Lung (tissue), 17 donors: ENCODE measurements at places on chromosomes 6 and 20.

GRCh38 chr6:112203577-112204349 lies 50.6 kb downstream of the LAMA4 start:
- H3K27me3 ChIP-seq, result no peaks in the 10 kb centered on the region
- H3K27ac ChIP-seq, result peak overlapping the region; percentile 66
- no peak overlapping the region for H3K4me3 ChIP-seq
- peak; percentile 39 for DNase-seq

GRCh38 chr6:28446818-28447511 lies 3.7 kb upstream of the ZSCAN23 start:
- no peaks in the 10 kb centered on the region for H3K36me3 ChIP-seq
- no peak overlapping the region for H3K4me3 ChIP-seq
- no peak overlapping the region for H3K27ac ChIP-seq
- peaks cover 12% of the 10 kb centered on the region for H3K4me1 ChIP-seq

GRCh38 chr20:8542110-8542486 lies 410.0 kb downstream of the PLCB1 start:
- no peaks in the 10 kb centered on the region for H3K27me3 ChIP-seq
- no peaks in the 10 kb centered on the region for H3K36me3 ChIP-seq

- no peaks in the 10 kb centered on the region for H3K4me1 ChIP-seq
- H3K4me3 ChIP-seq, result no peak overlapping the region
- no peaks in the 10 kb centered on the region for H3K36me3 ChIP-seq
Measured at GRCh38 chr6:28408076-28408802, 8.7 kb upstream of the ZSCAN12 start.

GRCh38 chr6:169229615-169230321 lies 23.9 kb downstream of the THBS2 start:
- no peak for DNase-seq
- H3K4me1 ChIP-seq, result no peaks in the 10 kb centered on the region
- no peak overlapping the region for H3K27ac ChIP-seq
- no peak overlapping the region for H3K4me3 ChIP-seq

GRCh38 chr6:52517502-52518278 lies 59.2 kb downstream of the TRAM2 start:
- H3K27me3 ChIP-seq, result no peaks in the 10 kb centered on the region
- peaks cover 16% of the 10 kb centered on the region for H3K36me3 ChIP-seq
- H3K4me3 ChIP-seq, result no peak overlapping the region
- H3K27ac ChIP-seq, result peak overlapping the region; percentile 80
- peaks cover 20% of the 10 kb centered on the region for H3K4me1 ChIP-seq

GRCh38 chr6:13600036-13600435 lies 15.1 kb upstream of the NOL7 start:
- no peak for DNase-seq
- no peaks in the 10 kb centered on the region for H3K27me3 ChIP-seq
- H3K4me1 ChIP-seq, result no peaks in the 10 kb centered on the region
- no peak overlapping the region for H3K27ac ChIP-seq

- no peaks in the 10 kb centered on the region for H3K36me3 ChIP-seq
- H3K4me3 ChIP-seq, result no peak overlapping the region
- no peaks in the 10 kb centered on the region for H3K27me3 ChIP-seq
- DNase-seq, result no peak
Measured at GRCh38 chr6:83307849-83308248, 114.7 kb downstream of the RWDD2A start.

GRCh38 chr20:58308680-58309527 lies 611 bp upstream of the RAB22A start:
- H3K4me3 ChIP-seq, result peak overlapping the region; percentile 55
- no peaks in the 10 kb centered on the region for H3K27me3 ChIP-seq
- peaks cover 14% of the 10 kb centered on the region for H3K36me3 ChIP-seq
- DNase-seq, result peak; percentile 55
- H3K4me1 ChIP-seq, result peaks cover 2% of the 10 kb centered on the region

DNA sequence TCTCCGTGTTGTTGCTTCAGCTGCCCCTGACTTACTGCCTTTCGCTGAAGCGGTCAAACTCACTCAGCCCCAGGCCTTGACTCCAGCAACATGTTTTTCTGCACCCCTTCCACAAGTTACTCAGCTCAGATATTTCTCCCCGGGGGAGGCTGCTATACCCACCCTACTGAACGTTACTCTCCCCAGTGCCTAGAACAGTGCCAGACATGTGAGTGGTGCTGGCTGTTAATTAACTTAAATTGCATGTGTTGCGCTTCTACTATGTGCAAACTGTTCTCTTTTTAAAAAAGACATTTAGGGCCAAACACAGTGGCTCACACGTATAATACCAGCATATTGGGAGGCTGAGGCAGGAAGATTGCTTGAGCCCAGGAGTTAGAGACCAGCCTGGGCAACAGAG lies 41.2 kb upstream of the DOK5 start:
- no peaks in the 10 kb centered on the region for H3K27me3 ChIP-seq
- DNase-seq, result no peak
- no peaks in the 10 kb centered on the region for H3K36me3 ChIP-seq
- H3K4me1 ChIP-seq, result no peaks in the 10 kb centered on the region
- H3K27ac ChIP-seq, result no peak overlapping the region

- no peak overlapping the region for H3K4me3 ChIP-seq
- no peaks in the 10 kb centered on the region for H3K4me1 ChIP-seq
- H3K36me3 ChIP-seq, result peaks cover 3% of the 10 kb centered on the region
- no peak for DNase-seq
- H3K27ac ChIP-seq, result no peak overlapping the region
Measured at GRCh38 chr6:25124216-25124715, 154.9 kb upstream of the CARMIL1 start.

DNA sequence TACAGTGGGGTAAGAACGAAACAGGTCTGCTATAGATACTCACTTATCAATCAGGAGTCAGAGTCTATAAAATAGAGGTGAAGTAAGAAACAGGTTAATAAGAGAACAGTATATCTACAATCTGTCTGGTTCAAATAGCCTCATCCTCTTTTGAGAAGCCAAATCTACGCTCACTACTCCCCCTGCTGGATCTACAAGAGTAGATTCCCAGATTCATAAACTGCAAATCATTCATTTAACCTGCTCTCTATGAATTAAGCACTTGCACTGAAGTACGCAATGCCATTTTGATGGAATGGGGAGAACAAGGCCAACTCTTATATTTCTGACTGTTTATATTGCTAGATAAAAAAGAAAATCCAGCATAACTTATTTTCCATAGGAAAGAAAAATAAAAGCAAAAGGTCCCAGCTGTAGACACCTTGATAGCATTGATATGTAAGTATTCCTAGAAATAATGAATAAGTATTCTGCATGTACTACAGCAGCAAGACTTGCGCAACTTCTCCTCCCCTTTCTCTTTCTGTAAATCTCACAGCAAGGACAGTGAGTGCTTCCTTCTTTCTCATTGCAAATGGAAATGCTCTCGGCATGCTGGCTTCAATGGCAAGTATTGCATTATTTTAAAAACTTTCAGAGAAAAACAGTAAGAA lies 92.3 kb downstream of the RFX6 start:
- H3K4me1 ChIP-seq, result no peaks in the 10 kb centered on the region
- H3K4me3 ChIP-seq, result no peak overlapping the region
- H3K27ac ChIP-seq, result no peak overlapping the region
- peak; percentile 70 for DNase-seq

- no peaks in the 10 kb centered on the region for H3K4me1 ChIP-seq
- no peaks in the 10 kb centered on the region for H3K27me3 ChIP-seq
- H3K4me3 ChIP-seq, result no peak overlapping the region
- H3K27ac ChIP-seq, result no peak overlapping the region
Measured at GRCh38 chr20:57112448-57112847, 154.0 kb downstream of the BMP7 start.
